Vagina (tissue), 2 donors: ENCODE measurements at places on chromosomes 4 and X.

DNA sequence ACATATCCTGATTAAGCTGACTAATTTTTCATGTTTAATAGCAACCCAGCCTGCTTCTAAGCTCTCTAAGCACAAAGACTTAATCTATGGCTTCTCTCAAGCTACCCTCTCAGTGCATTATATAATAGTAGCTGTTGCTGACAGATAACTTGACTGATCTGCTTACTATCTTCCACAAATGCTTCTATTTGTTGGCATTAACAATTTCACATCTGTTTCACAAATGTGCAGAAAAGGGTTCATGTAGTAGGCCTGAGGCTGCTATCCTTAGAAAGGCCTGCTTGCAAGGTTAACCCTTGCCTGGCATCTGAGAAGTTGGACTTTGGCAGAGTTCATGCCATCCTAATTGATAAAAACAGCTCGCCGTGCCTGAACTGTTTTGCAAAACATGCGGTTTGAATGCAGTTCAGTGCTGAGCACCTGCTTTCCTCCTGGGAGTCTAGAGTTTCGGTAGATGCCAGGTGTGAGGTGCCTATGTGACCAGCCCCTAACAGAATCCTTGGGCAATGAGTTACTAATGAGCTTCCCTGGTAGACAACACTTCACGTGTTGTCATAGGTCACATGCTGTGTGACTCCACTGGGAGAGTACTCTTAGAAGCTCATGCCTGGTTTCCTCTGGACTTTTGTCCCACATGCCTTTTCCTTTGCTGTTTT, 68.4 kb downstream of the NSG1 start:
- DNase-seq, result no peak

DNA sequence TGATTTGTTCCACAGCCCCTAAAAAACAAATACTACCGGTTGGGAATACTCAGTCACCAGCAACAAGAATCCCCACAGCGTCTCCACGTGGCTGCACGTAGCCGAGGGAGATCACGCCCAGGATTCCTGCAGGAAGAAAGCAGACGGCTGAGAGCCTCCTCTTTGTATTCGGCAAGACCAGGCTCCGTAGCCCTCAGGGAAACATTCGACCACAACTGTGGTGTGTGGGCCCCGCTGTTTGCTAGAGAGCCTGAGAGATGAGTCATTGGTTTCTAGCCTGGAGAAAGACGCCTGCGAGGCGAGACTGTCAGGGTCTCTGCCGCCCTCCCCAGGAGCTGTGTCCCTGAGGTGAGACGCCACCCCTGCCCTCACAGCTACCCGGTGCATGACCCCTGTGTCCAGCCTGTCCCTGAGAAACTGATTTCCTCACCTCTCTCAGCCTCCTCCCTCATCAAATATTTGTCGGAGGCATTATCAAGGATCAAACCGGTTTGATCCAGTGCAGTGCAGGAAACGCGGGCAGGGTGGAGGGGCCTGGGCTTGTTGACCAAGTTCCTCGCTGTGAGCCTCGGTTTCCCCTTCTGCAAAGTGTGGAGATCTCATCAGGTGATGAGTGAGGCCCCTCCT, 4.7 kb upstream of the S100P start:
- DNase-seq, result no peak

DNA sequence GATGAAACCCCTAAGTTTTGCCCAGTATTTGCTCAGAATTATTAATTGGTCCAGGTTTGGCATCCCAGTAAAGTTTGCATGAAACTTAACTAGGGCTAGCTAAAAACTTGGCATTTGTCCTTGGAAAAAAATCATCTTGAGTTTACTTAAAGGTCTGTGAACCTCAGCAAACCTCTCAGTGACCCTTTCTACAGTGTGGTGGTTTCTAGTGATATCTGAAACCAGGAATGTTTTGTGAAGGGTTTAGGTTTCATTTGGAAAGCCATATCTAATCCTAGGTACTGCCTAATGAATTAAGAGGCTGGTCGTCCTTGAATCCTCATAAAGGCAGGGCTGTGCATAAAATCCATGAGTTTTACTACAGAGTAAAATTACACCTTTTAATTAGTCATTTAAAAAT, 218.5 kb upstream of the ANKRD50 start:
- no peak for DNase-seq

DNA sequence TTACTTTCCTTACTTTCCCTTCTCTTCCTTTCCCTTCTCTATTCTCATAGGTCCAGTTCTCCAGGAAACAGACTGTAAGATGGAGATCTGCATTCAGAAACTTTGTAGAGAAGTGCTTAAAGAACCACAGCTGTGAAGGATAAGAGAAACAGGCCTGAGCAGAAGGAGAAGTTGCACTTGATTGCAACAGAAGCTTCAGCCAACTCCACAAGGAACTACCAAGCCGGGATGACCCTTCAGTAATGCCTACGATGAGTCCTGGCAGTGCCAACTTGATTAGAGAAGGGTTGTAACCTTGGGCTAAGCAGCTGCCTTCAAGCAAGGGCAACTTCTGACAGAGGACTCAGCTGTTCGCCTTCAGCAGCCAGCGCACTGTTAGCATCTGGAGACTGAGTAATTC, 413.3 kb upstream of the RASGEF1B start:
- DNase-seq, result no peak

- DNase-seq, result no peak
These were observed 2.7 kb downstream of the TIMM17B start for GRCh38 chrX:48894891-48895290.

DNA sequence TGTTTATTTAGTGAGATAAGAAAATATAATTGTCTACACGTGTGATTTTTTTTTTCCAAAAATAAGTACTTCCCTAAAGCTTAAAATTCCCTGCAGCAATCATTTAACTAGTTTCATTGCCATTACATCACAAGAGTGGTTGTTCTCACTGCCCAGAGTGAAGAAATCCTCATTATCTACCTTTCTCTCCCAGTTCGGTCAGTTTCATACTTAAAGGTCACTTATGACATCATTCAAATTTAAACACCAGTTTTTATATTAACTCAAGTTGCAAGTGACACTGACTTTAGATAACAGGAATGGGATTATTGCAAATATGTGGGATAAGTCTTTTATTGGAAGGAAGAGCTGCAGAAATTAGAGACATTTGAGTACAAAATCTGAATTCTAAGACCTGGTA, 1699.8 kb upstream of the IGFBP7 start:
- DNase-seq, result no peak

DNA sequence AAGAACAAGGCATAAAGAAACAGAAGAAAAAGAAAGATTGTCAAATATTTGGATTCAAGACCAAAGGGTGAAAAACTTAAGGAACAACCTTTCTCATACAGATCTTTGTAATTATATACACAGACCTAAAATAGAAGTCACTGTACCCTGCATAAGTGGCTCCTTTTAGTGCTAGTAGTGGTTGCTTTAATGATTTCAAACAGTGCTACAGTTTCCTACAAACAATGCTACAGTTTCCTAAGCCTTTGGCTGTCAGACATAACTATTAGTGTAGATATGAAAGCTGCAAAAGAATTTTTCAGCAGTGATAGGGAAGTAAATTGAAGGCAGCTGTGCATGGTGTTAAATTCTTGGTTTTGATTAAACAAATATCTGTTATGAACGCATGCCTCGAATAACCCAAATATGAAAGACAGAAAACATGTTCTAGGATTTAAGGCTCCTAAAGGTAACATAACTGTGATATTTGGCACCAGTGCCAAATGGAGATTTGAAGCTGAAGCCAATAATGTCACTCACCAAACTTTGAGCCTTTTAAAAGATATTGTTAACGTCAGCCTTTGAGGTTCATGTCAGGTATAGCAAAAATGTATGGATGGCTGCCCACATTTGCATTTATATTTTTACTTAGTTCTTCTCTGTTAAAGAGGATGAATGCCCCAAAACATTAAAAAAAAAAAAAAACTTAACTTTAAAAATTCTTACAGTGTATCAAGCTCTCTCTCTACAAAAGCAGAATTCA, 36.6 kb downstream of the SMARCAD1 start:
- DNase-seq, result no peak

GRCh38 chr4:14188214-14188613, 560.7 kb upstream of the BOD1L1 start:
- no peak for DNase-seq

- DNase-seq, result no peak
These were observed 5.5 kb upstream of the FIP1L1 start for GRCh38 chr4:53371843-53372521.

DNA sequence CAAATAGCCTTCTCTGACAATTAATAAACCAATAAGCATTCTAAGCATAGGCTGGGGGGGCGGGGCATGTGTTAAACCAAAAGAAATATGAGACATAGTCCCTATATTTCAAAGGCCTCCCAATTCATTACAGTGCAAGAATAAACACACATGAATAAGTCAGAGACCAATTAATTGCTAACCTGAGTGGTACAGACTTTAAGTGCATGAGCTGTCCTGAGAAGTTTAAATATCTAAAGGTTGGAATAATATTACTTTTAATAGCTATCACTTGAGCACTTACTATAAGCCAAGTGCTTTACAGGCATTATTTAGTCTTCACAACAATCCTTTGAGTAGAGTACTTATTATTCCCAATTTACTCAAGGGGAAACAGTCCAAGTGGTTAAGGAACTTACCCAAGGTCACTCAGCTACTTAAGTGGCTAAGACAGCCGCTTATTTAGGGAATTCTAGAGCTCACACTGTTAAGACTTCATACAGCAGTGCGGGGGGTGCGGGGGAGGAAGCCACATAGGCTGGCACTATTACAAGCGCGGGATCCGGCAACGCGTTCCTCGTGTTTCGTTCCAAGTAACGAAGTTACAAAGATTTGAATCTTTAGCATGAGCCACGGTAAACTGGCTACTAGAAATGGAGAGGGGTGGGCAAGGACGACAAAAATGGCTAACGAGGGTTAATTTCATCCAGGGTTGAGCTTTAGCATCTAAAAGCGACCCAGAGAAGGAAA, 1.4 kb downstream of the THOC2 start:
- DNase-seq, result no peak

DNA sequence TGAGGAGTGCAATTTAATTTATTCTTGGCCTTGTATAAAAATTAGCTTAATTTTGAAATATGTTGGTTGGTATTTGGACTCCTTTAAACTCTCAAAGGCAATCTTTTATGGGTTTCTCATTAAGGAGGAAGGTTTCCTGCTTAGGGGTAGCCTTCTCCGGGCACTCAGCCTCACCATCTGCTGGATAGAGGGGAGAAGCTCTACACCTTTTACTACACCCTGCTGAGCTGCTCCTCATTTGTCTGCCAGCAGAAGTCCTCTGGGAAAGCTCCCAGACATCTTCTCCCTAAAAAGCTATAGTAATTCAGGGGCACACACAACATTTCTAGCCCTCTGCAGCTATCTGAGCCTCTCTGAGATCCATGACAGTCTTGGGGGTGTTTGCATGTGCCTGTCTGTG, 179.1 kb downstream of the SOWAHB start:
- DNase-seq, result no peak

- no peak for DNase-seq
These were observed 25.2 kb upstream of the AP1AR start for GRCh38 chr4:112206431-112206830.

DNA sequence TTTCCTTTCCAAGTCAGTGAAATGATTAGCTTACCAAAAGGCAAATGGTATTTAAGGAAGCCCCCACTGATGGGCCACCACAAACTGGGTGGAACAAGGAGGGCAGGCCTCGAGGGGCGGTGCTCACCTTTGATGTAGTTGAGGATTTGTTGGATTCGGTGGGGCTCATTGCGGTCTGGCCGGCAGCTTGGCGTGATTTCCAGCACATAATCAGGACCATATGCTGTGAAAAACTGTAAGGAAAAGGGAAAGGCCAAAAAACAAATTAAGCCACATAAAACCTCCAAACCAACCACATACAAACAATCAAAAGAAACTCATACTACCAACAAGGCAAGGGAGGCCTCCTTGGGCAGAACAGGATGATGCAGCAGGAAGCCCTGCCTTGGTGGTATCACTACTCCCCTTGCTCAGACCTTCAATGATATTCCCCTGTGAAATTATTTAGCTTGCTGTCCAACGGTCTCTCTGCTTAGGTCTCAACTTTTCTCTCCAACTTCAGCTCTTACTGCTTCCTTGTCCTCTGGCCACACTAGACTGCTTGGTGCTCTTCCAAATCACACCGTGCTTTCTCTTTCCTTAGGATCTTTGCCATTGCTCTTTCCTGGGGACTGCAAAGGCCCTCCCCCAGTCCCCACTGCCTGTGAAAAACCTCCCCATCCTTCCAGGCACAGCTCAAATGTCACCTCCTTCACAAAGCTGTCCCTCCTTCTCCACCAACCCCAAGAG, 46.1 kb upstream of the CITED1 start:
- DNase-seq, result no peak

GRCh38 chrX:124504111-124504983, 158.0 kb downstream of the SH2D1A start:
- no peak for DNase-seq

DNA sequence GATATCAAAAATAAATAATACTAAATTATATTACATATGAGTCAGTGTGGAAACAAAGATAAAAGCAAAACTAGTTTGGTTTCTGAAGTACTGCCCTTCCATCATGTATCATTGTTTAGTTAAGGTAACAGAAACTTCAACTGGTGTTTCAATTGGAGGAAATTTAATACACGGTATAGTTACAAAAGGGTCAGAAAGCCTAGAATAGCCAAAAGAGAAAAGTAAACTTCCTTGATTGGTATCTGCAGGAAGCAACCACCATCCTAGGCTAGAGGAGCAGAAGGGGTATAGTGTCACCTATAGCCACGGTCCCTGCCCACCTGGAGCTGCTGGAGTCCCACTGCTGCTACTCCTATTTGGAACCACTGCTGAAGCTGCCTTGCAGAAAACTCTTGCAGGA, 185.6 kb downstream of the SLC7A11 start:
- no peak for DNase-seq

DNA sequence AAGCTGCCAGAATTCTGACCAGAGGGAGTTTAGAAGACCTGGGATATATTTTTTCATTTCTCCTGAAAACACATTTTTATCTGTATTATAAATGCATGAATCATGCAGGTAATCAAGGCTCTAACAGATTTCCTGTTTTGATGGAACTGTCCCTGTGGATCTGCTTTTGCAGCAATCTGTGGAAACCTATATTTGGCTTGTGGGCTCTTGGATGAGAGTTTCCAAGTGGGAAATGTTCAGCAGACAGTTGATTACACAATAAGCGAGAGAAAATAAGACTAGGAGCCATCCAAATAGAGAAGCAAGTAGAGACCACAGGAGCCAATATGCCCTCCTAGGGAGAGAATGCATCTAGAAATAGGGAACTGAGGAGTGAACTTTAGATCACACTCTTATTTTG, 105.0 kb downstream of the NDST3 start:
- no peak for DNase-seq

GRCh38 chr4:61254406-61254805, 54.3 kb downstream of the ADGRL3 start:
- no peak for DNase-seq

DNA sequence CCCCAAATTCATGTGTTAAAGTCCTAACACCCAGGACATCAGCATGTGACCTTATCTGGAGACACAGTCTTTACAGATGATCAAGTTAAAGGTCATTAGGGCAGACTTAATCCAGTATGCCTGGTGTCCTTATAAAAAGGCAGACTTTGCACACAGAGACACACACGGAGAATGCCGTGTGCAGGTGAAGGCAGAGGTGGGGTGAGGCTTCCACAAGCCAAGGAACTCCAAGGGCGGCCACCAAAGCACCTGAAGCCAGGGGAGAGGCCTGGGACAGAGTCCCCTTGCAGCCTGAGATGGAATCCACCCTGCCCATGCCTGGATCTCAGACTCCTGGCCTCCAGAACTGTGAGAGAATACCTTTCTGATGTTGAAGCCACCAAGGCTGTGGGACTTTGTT, 26.1 kb upstream of the SORCS2 start:
- DNase-seq, result no peak

- no peak for DNase-seq
These were observed 16.8 kb downstream of the BANK1 start for GRCh38 chr4:101807351-101807750.
